ENCODE measurements at places on chromosomes 6 and 20. TPM values are rescaled to one million over a fixed set of nuclear protein-coding genes. Genes with fewer than 3 reads are reported as not detected.

TPBG gene
- polyA plus RNA-seq: 9.0 TPM

CD93 gene
- polyA plus RNA-seq: 10.0 TPM

TPX2 gene
- 5.2 TPM for polyA plus RNA-seq

TXLNB gene
- 6.4 TPM for polyA plus RNA-seq

C6orf118 gene
- polyA plus RNA-seq: 0.06 TPM

FBXO30 gene
- polyA plus RNA-seq: 7.1 TPM
